ENCODE measurements at places on chromosomes 16 and 17. TPM values are rescaled to one million over a fixed set of nuclear protein-coding genes. Genes with fewer than 3 reads are reported as not detected.

- no peak for DNase-seq
Measured at GRCh38 chr17:64162554-64162953, 32.6 kb upstream of the ERN1 start.

Gene CARD14
- total RNA-seq, result 0.05 TPM

Gene CCL14
- not detected for total RNA-seq

- peak; percentile 54 for DNase-seq
Measured at GRCh38 chr17:4136373-4136772, 6.5 kb downstream of the ZZEF1 start.

DNA sequence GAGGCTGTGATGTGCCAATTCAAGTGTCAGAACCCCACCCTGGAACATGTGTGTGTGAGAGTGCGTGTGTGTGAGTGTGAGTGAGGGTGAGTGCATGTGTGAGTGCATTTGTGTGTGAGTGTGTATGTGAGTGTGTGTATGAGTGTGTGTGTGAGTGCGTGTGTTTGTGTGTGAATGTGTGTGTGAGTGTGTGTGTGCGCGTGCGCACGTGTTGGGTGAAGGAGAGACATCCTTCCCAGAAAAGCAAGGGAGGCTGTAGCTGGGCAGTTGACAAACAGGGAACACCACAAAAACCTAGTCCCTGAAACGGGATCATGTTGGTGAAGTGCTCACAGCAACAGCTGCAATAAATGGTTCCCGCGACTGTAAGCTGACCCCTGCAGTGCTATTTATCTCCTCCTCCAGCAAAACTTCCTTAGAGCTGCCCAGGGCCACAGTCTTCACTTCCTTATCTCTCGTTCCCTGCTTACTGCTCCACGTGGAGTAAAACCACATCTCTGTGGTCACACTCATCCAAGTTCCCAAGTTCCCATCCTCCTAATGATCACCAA, 40.1 kb upstream of the RPL38 start:
- no peak for DNase-seq

Gene TBC1D26
- not detected for total RNA-seq

DNA sequence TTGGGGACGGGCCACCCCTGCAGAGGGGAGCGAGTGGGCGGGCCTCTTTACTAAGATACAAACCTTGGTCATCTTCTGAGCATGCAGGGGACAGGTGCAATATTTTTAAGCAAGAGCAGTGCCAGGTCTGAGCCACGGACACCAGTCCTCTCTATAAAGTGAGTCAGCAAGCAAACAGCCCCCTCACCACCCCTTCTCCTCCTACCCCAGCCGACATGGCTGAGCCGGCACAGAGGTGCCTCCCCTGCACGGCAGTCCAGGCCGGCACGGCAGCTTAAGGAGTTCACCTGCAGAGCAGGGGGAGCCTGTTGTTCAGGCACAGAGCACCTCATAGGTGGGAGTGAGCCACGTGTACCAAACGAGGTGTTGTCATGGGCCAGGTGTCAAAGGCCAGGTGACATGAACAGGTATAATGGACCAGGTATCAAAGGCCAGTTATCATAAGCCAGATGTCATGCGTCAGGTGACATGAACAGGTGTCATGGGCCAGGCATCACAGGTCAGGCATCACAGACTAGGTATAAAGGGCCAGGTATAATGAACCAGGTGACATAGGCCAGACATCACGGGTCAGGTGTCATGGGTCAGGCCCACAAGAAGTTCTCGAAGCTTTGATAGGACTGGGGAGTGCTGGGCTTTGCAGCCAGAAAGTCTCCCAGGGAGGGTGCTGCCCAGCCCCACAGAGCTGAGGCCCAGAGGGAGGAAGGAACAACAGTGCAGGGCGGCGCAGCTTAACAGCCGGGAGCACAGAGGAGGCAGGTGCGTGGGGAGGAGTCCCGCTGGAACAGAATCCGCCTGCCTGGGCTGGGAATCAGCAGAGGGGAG, 42.6 kb upstream of the ZNF469 start:
- DNase-seq, result no peak

GRCh38 chr16:51553314-51553713, 402.2 kb upstream of the SALL1 start:
- peak; percentile 57 for DNase-seq

DNA sequence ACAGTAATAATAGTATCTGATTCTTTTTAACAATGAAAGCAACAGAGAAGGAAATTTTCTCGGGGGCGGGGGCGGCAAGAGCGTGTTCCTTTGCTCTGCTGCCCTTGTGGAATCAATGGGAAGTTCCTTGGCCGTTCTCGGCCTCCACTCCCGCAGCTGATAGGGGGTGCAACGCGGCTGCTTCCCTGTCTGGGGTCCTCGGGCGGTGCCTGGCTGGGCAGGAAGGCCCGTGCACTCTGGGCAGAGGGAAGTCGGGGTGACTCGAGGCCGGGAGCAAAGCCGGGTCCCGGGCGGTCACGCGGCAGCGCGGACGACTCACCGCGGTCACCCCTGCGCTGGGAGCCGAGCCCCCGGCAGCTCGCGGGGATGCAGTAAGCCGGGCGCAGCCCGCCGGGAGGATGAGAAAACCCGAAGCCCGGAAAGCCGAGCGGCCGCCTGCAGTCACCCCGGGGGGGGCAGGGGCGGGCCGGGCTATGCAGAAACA, 2.5 kb downstream of the TUBB3 start:
- no peak for DNase-seq

- no peak for DNase-seq
Measured at GRCh38 chr17:10741416-10742135, 11.8 kb upstream of the TMEM220 start.

DNA sequence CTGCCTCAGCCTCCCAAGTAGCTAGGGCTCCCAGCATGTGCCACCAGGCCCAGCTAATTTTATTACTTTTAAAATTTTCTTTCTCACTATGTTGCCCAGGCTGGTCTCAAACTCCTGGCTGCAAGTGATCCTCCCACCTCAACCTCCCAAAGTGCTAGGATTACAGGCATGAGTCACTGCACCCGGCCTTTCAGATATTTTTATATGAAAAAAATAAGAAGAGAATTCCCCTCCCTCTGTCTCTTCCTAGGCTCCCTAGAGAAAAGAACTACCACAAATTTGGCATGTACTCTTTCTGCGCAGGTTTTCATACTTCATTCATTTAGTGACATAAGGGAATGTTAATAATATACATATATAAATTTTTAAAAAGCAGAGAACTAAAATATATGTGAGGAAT, 21.7 kb upstream of the SMURF2 start:
- DNase-seq, result no peak

- no peak for DNase-seq
Measured at GRCh38 chr17:70653850-70654249, 484.5 kb downstream of the KCNJ2 start.

GRCh38 chr16:74304164-74304834, 7.7 kb downstream of the PSMD7 start:
- no peak for DNase-seq

GRCh38 chr17:72297326-72298115, 176.7 kb downstream of the SOX9 start:
- DNase-seq, result peak; percentile 78

GRCh38 chr16:73113336-73113735, 65.4 kb upstream of the ZFHX3 start:
- DNase-seq, result peak; percentile 16

Gene CCT6B
- 1.4 TPM for total RNA-seq

DNA sequence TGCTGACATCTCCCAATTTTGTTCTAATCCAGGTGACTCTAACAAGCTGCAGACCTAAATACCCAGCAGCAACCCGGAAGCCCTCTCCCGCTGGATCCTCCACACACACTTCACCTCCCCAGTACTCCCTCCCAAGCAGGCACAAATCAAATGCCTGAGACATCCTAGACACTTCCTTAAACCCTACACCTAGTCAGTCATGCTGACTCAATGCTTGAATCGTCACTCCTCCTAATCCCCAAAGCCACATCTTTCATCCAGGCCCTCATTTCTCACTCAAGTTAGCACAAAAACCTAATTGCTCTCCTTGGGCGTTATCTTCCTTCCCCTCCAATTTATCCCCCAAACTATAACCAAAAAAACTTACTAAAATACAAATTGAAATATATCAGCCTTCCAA, 32.7 kb downstream of the CMC2 start:
- no peak for DNase-seq

GRCh38 chr16:30094541-30095165, 1.4 kb downstream of the YPEL3 start:
- no peak for DNase-seq

Gene DCUN1D3
- total RNA-seq, result 39.2 TPM

GRCh38 chr17:60043846-60044245, 34.9 kb downstream of the HEATR6 start:
- DNase-seq, result no peak

DNA sequence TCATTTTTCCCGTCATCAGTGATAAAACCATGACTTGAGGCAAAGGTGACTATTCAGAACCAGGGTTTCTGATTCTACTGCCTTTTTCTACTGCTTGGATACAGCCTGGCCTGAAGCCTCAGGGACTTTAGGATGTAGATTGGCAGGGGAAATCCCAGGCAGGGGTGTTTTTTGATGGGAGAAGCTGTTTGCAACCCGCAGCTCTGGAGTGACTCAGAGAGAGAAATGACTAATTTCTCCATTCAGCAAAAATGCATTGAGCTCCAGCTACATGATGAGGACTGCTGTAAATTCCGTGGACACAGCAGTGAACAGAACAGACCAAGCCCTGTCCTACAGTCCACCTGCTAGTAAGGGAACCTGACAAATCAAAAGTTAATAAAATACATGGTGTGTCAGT, 560.6 kb downstream of the CDH13 start:
- DNase-seq, result peak; percentile 86

DNA sequence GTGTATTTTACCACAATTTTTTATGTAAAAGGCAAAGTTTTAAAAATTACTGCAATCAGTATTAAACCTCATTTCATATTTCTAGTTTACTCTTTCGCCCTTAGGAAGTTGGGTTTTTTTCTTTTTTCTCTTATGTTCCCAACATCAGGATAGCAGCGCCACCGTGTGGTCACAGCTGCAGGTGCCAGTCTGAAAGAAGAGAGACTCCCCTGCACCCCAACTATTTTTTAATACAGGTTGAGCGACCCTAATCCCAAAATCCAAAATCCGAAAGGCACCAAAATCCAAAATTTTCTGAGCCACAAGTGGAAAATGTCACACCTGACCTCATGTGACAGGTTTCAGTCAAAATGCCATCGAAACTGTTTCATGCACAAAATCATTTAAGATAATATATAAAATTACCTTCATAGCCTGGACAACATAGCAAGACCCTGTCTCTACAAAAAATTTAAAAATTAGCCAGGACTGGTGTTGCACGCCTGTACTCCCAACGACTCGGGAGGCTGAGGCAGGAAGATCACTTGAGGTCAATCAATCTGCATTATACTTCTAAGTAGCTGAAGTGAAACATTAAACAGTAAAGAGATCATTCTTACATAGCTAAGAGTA, 21.8 kb upstream of the ASGR2 start:
- DNase-seq, result peak; percentile 49

Gene ATP2A3
- total RNA-seq, result 0.30 TPM

DNA sequence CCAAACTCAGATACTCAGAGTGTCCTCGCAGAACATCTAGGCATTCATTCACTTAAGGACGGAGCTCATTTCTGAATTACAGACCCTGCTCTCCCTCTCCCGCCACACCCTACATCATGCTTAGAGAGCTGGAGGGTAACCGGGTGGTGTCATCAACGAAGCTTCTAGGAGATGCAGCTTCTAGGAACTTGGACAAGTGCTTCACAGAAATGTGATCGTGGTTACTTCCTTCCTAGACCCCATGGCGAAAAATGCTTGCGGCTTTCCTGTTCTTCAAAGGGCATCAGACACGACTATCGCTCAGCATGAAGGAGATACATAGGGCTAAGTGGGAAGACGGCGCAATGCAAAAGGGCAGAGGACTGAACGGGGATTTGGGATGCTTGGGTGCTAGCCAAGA, 126.8 kb downstream of the ZFHX3 start:
- DNase-seq, result no peak

- DNase-seq, result no peak
Measured at GRCh38 chr17:17087424-17088015, 45.3 kb downstream of the MPRIP start.

GRCh38 chr16:57752581-57753447, 17.2 kb downstream of the KATNB1 start:
- DNase-seq, result no peak

DNA sequence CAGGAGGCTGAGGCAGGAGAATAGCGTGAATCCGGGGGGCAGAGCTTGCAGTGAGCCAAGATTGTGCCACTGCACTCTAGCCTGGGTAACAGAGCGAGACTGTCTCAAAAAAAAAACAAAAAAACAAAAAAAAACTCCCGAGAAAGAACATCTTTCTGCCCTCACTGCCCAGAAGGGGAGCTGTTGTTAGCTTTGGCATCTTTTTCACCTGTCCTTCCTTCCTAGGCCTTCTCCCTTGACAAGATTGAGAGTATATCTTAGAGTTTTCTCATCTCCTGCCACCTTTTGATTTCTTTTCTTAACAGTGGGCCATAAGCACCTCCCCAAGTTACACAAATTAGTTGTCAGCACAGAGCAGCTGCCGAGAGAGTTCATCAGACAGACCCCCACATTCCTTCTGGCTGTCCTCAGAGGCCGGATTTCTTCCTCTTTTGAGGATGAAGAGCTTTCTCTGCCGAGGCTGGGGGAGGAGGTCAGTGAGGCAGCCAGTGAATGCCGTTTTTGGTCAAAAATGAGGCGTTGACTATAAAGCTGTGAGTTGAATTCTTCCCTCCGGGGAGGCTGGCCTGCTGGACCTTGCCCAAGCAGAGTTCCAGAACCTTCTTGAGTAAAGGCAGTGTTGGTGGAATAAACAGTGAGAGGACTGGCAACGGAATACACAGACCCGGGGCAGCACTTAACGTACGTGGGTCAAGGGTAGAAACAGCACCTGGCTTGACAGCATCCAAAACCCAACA, 127.0 kb downstream of the ABCC6 start:
- DNase-seq, result no peak

- peak; percentile 67 for DNase-seq
Measured at GRCh38 chr17:67374329-67375053, 2.6 kb upstream of the PITPNC1 start.

Gene HLF
- 1.9 TPM for total RNA-seq

DNA sequence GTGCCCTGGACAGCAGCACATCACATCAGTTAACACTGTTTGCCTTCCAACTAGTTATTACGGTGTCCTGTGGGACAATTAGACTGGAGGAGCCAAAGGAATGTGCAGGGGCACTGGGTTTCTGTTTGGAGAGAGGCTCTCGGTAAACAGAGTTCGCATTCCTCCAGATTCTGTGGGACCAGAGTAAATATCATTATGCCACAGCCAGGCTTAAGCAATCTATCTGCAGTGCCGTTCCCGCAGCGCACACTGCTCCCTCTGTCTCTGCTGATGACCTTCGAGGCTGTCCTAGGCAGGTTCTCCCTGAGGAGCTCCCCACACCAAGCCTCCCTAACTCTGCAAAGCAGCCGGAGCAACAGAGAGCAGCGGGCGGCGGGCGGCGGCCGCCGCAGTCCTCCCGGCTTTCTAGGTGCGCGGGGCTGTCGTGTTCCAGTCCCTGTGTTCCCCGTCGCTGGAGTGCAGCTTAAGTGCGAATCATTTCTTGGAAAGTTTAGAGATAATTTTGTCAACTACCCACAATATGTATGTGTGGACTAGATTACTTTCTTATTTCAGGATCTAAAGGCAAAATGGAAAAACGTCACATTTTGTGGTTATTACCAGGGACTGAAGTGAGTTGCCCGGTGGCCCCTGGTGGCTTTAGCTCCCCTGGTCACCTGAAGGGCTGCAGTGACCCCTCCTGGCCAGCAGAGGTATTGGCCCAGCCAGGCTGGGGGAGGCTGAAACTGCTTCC, 43.3 kb downstream of the PGS1 start:
- DNase-seq, result peak; percentile 39
